A549 treated with RU486 at 1 μM for 4 hours (cell line): ENCODE measurements at places on chromosomes 12 and 14. TPM values are rescaled to one million over a fixed set of nuclear protein-coding genes. Genes with fewer than 3 reads are reported as not detected.

The CLEC4C gene
- not detected in 5 replicates for total RNA-seq

The STON2 gene
- 0.79 to 1.1 TPM (median 0.90 TPM) in 5 replicates for total RNA-seq

The TNFRSF1A gene
- total RNA-seq: 337 to 562 TPM (median 507 TPM) in 5 replicates

The LHX5 gene
- total RNA-seq: 0.03 TPM in 1 of 5 replicates, not detected in the others

The BBOF1 gene
- total RNA-seq: 2.3 to 5.2 TPM (median 3.6 TPM) in 5 replicates

The SLC2A13 gene
- total RNA-seq: 2.4 to 3.9 TPM (median 3.7 TPM) in 5 replicates

The CATSPERB gene
- total RNA-seq: not detected in 5 replicates

The IL31 gene
- total RNA-seq: not detected in 5 replicates

The LMNTD1 gene
- not detected in 5 replicates for total RNA-seq

The DIO2 gene
- 6.0 to 10.7 TPM (median 6.5 TPM) in 5 replicates for total RNA-seq

The SPX gene
- 1.9 to 2.3 TPM (median 2.1 TPM) in 5 replicates for total RNA-seq

The CLEC2B gene
- total RNA-seq: 1.4 to 2.0 TPM (median 1.7 TPM) in 5 replicates

The SOAT2 gene
- 0.15 to 0.29 TPM (median 0.23 TPM) in 5 replicates for total RNA-seq

The CPNE8 gene
- total RNA-seq: 7.9 to 12.4 TPM (median 11.4 TPM) in 5 replicates

The RD3L gene
- not detected in 5 replicates for total RNA-seq

The ASCL1 gene
- not detected in 5 replicates for total RNA-seq

The RNASE4 gene
- 5.3 to 8.7 TPM (median 6.2 TPM) in 5 replicates for total RNA-seq

The COX14 gene
- total RNA-seq: 67.3 to 95.3 TPM (median 72.8 TPM) in 5 replicates

The PHC1 gene
- total RNA-seq: 7.4 to 12.3 TPM (median 10.1 TPM) in 5 replicates

The AKAP3 gene
- total RNA-seq: 0.03 to 0.41 TPM (median 0.29 TPM) in 4 of 5 replicates, not detected in the other

The RNASE7 gene
- total RNA-seq: not detected in 5 replicates
